ENCODE measurements at places on chromosomes 5 and 9. TPM values are rescaled to one million over a fixed set of nuclear protein-coding genes. Genes with fewer than 3 reads are reported as not detected.

The CDC37L1 gene
- total RNA-seq, result 12.1 TPM

The MTMR12 gene
- total RNA-seq, result 18.8 TPM

The MVB12B gene
- 7.8 TPM for total RNA-seq

The SLC36A3 gene
- total RNA-seq, result not detected

The SLC6A18 gene
- not detected for total RNA-seq

The FGF1 gene
- total RNA-seq, result 1.6 TPM

The STK10 gene
- 23.4 TPM for total RNA-seq

The SPATA31C1 gene
- not detected for total RNA-seq

The PNPLA7 gene
- total RNA-seq, result 0.63 TPM

The PPP1R26 gene
- 19.0 TPM for total RNA-seq

The GABRA1 gene
- not detected for total RNA-seq

The PLAC8L1 gene
- 0.49 TPM for total RNA-seq

The CRAT gene
- total RNA-seq, result 27.8 TPM
